Hindlimb muscle (tissue), 1 donor: ENCODE measurements at places on chromosomes 12 and 14. TPM values are rescaled to one million over a fixed set of nuclear protein-coding genes. Genes with fewer than 3 reads are reported as not detected.
A peak's percentile ranks its signal among the peaks of the same experiment; 100 is the strongest.

GRCh38 chr12:122929148-122929538 is 33.2 kb upstream of the VPS37B start:
- no peak for DNase-seq

GRCh38 chr12:91561301-91561957 is 378.8 kb upstream of the DCN start:
- DNase-seq, result peak; percentile 43

GRCh38 chr14:75113932-75114539 is 12.8 kb downstream of the NEK9 start:
- DNase-seq, result no peak

GRCh38 chr12:51306507-51306906 is 17.5 kb downstream of the BIN2 start:
- DNase-seq, result no peak

Gene INHBE
- polyA plus RNA-seq, result 0.90 TPM

- DNase-seq, result no peak
Observed at GRCh38 chr14:71557351-71557750, 374.9 kb upstream of the RGS6 start.

DNA sequence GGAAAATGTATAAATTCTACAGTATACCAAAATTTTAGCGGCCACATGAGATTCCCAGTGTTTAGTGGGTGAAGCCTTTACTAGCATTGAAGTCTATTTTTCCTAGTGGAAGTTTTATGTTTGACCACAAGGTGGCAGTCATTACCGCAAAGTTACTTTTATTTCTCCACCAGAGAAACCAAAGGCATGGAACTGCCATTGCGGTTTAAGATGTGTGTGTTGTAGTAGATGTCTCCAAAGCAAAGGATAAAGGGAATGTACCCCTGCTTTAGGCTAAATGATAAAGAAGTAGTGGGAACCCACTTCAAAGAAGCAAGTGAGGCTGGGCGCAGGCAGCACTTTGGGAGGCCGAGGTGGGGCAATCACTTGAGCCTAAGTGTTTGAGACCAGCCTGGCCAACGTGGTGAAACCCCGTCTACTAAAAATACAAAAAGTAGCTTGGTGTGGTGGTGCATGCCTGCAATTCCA is 140.5 kb downstream of the PRKCH start:
- DNase-seq, result peak; percentile 67

GRCh38 chr14:32047791-32048190 is 29.3 kb upstream of the ARHGAP5 start:
- DNase-seq, result no peak

- no peak for DNase-seq
Observed at GRCh38 chr14:99521176-99522024, 40.2 kb downstream of the CCNK start.

DNA sequence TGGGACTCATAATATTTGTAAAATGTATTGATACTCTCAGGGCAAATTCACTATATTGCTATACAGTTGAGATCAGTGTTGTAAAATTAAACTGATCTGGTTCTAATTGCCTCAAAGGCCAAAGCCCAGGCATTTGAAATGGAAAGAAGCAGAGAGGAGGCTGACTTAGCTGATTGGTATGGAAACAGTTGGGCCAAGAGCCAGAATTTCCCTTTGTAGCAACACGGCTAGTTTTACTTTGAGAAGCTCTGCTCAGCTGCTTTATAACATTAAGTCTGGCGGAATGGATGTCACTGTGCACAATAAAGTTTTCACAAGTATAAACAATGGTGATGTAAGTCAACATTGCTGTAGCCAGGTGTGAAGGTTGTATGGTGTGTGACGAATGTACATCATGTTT is 186.4 kb downstream of the MSRB3 start:
- DNase-seq, result peak; percentile 60

GRCh38 chr14:53744857-53745256 is 211.8 kb downstream of the BMP4 start:
- no peak for DNase-seq

Gene CLEC2D
- polyA plus RNA-seq, result 8.1 TPM

Gene TMEM30B
- polyA plus RNA-seq, result 1.1 TPM

GRCh38 chr12:132646850-132647249 is 28.3 kb downstream of the P2RX2 start:
- DNase-seq, result no peak

Gene TTC7B
- 43.7 TPM for polyA plus RNA-seq

DNA sequence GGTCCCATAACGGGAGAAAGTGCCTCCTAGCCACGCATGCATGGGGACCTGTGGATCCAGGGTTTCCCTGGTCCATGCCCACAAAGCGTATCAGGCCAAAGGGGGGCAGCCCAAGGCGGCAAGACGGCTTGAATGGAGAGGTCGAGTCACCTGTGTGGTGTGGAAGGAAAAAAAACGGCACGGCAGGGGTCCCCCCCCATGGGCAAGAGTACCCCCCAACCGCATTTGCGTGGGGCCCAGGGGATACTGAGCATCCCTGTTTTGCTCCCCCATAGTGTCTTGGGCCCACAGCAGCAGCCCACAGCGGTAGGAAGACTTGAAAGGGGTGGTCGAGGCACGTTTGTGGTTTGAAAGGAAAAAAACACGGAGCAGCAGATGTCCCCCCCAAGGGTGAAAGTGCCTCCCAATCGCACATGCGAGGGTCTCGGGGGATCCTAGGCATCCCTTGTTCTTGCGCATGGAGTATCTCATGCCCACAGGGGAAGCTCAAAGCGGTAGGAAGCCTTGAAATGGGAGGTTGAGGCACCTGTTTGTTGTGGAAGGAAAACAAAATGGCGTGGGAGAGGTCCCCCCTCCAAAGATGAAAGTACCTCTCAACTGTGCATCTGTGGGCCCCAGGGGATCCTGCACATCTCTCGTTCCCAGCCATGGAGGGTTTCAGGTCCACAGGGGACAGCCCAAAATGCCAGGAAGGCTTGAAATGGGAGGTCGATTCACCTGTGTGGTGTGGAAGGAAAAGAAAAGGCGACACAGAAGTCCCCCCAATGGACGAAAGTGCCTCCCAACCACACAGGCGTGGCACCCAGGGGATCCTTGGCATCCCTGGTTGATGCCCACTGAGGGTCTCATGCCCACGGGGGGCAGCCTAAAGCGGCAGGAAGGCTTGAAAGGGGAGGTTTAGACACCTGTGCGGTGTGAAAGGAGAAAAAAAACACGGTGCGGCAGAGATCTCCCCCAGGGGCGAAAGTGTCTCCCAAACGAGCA is 577.5 kb downstream of the ALG10 start:
- no peak for DNase-seq

- no peak for DNase-seq
Observed at GRCh38 chr12:94761559-94761958, 111.2 kb upstream of the TMCC3 start.

DNA sequence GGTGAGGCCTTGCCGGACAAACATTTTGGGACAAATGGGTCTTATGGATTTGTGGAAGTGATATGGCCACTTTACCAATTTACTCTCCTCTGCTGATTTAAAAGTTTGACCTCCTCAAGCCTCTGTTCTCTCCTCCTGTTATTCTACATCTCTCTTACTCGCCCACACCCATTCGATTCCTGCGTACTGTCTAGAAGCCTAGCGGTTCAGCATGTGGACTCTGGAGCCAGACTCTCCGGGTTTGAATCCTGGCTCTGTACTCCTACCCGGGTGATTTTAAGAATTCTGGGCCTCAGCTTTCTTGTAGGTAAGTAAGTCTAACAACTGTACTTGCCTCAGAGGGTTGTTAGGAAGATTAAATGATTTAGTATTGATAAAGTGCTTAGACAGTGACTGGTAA is 168.6 kb upstream of the IFNG-AS1 start:
- no peak for DNase-seq

Gene GLIPR1
- 10.1 TPM for polyA plus RNA-seq

- DNase-seq, result no peak
Observed at GRCh38 chr12:3487027-3487426, 4.0 kb upstream of the PRMT8 start.

DNA sequence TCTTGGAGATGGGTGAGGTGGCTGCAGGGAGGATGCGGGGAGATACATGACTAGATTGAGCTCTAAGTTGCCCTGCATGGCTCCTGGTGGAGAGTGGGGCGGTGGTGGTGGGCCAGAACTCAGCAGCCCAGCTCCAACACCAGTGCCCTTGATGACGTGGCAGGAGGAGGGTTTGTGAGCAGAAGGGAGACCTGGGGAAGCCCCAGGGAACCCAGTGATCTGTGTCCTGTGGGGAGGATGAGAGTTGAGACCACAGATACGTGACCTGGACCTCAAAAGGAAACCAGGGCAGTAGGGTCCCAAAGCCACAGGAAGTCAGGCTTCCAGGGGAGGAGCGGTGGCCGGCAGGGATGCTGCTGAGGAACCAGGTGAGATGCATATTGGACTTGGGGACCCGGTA is 989.1 kb upstream of the TMEM132C start:
- no peak for DNase-seq

- peak; percentile 20 for DNase-seq
Observed at GRCh38 chr14:89767861-89768268, 186.7 kb downstream of the EFCAB11 start.

- DNase-seq, result no peak
Observed at GRCh38 chr12:96452261-96452922, 37.0 kb upstream of the CFAP54 start.

DNA sequence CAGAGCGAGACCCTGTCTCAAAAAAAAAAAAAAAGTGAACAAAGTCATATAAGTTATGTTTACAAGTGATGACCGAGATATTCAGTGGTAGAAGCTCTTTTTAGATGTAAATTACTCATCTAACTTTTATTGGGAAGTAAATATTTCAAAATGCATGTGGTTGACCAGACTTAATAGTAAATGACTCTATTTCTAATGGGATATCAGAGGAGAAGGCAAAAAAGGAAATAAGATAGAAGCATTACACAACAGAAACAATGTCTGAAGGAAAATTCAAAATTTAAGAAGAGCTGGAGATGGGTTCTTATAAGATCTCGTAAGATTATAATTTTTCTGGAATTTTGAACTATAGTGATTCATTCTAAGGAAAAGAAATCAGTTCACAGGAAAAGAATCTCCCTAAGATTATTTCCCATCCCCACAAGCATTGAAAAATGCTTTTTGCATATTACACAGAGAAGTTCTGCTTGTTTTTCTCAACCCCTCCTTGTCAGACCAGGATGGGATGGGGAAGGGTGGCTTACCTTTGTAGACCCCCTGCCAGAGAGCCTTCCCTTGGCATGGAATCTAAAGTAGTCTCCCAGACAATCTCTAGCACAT is 63.1 kb upstream of the STK38L start:
- no peak for DNase-seq

GRCh38 chr14:105392131-105393090 is 5.9 kb upstream of the TEX22 start:
- DNase-seq, result no peak

- no peak for DNase-seq
Observed at GRCh38 chr14:28755198-28755815, 11.3 kb upstream of the FOXG1 start.

Gene PIWIL1
- 0.09 TPM for polyA plus RNA-seq

Gene ALG10B
- polyA plus RNA-seq, result 6.2 TPM

Gene TTC9
- 8.1 TPM for polyA plus RNA-seq

- peak; percentile 35 for DNase-seq
Observed at GRCh38 chr12:64611341-64612284, 1.3 kb downstream of the RASSF3 start.

Gene ZBTB1
- 28.6 TPM for polyA plus RNA-seq

GRCh38 chr14:84976805-84977204 is 553.1 kb upstream of the FLRT2 start:
- no peak for DNase-seq

Gene KCNK10
- 0.04 TPM for polyA plus RNA-seq

DNA sequence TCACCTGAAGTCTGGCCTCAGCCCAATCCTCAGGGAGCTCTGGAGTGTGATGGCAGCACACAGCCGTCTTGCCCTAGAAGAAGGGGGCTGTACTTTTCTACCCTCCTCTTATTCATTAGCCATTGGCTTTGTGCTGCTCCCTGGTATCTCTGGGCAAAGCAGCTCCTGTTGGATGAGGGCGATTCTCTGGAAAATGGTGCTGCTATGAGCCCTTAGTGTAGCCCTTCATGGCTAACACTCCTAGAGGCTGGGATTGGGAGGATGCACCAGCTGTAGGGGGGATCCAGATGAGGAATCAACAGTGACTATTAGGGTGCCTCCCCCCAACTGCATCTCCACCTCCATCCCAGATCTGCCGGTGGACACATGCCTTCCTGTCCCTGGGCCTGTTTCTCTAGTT is 32.6 kb downstream of the RPH3A start:
- no peak for DNase-seq

- no peak for DNase-seq
Observed at GRCh38 chr12:57107456-57108155, 3.6 kb downstream of the STAT6 start.

Gene GRIN2B
- 0.01 TPM for polyA plus RNA-seq

GRCh38 chr14:22164616-22165015 is 424.4 kb downstream of the DAD1 start:
- DNase-seq, result no peak

Gene KRT2
- polyA plus RNA-seq, result 0.08 TPM

Gene OR10G2
- polyA plus RNA-seq, result not detected

- DNase-seq, result no peak
Observed at GRCh38 chr12:23536293-23536692, 413.2 kb downstream of the SOX5 start.

DNA sequence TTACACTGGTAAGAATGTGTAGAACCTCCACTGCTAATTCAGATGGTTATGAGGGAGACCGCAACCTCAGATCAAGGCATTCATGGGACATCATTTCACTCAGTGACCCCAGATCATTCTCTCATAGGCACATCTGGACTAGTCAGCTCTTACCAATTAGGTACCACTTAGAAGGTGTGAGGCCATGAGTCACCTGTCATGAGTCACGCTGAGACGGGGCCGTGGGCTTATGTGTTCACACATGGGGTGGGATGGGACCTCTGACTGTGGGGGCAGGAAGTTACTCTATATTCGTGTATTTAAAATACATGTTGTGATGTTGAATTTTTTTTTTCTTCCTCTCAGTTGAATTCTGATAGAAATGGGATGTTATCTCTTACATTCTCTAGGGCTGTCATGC is 55.9 kb downstream of the CCDC92 start:
- DNase-seq, result no peak

DNA sequence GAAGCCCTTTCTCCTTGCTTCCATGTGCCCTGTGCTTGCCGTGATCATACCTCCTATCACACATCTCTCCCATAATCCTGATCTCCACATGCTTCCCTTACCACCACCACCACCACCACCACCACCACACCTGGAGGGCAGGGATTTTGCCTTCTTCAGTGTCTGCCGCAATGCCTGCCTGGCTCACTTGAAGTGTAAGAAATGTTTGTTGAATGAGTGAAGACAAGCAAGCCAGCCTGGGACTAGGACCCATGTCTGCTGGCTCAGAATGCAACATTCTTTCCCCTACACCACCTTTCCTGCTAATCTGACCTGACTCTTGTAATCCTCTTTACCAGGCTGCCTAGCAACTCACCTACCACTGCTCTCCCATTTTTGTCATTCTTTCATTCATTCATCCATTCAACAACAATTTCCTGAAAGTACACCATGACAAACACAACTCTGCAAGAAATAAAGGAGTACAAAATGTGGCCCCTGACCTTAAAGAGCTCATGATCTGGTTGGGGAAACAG is 3.5 kb upstream of the NID2 start:
- no peak for DNase-seq

Gene MAP1LC3B2
- polyA plus RNA-seq, result 5.5 TPM

DNA sequence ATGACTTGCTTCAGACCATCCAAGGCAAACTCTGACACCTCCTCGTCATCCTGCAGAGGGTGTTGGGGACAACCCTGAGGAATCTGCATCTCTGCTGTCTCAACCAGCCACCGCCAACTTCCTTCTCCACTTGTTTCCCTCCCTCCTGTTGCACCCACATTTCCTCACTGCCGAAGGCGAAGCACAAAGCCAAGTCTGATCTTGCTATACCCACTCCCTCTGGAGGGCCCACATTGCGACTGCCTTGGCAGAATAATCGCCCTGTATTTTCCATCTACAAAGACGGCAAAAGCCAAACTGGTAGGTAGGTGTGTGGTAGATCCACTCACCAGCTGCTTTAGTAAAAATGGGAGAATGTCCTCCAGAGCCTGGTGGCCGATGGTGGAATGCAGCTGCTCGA is 21.8 kb upstream of the RAB35 start:
- no peak for DNase-seq

Gene C1S
- 138 TPM for polyA plus RNA-seq
